ENCODE measurements at places on chromosomes 13 and 19.

DNA sequence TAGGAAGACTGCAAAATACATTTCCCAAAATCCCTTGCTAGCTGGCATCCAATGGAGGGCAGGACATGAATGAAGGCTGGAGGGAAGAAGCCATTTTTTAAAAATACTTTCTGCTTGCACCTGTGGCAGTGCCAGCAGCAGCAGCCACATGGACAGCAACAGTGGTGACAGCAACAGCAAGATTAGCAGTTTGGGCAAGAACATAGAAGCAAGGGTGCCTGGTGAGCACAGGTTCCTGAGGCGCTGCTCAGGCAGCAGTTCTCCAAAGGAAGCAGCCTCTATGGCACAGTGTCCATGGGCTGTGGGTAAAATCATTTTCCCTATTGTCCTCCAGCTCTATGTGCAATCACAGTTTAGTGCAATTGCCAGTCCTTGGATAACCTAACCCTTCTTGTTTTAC, 1.3 kb upstream of the FAM216B start:
- DNase-seq, result no peak

DNA sequence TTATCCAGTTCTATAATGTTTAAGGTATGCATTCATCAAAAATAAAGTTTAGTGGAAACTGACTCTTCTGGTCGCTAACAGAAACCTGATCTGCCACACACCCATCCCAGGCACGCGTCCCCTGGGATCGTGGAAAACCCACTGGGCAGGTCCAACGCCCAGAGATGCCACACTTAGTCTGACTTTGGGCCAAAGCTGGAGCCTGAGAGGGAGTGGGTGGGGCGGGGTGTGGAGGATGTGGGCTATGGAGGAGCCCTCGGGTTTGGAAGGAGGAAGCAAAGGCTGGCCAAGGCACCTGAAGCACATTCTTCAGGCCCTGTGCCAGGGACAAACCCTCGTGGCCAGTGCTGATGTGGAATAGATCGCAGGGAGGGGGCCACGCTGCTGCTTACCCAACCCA, 2.5 kb downstream of the IGFL1 start:
- DNase-seq, result no peak

DNA sequence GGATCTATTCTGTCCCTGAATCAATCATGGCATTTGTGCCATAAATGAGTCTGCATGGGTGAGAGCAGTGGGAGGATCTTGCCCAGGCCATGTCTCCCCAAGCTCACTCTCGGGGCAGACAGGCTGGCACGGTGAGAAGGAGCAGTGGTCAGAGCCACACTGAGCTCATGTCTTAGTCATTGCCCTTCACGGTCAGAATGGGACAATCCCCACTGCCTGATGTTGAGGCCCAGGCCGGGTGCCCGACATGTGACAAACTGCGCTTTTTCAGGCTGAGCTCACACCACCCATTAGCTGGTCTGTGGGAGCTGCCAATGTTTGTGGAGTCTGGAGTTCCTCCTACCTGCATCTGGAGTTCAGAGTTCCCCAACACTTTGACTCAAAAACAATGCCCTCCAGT, 481.9 kb downstream of the COG6 start:
- DNase-seq, result no peak

- DNase-seq, result no peak
Measured at GRCh38 chr19:17936379-17936778, 3.6 kb downstream of the CCDC124 start.

DNA sequence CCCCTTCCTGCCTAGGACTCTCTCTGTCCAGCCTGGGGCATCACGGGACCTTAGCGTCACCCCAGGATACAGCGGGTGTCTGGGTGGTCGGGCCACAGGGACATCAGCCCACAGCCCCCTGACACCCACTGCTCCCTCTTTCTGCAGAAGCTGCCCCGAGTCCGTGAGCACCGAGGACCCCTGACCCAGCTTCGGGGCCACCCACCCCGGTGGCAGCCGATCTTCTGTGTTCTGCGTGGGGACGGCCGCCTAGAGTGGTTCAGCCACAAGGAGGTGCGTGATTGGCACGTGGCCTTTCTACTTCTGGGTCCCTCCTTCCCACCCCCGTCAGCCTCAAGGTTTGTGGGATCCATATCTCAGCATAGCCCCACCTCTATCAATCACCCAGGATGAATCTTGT, 20.7 kb downstream of the PGLS start:
- no peak for DNase-seq

DNA sequence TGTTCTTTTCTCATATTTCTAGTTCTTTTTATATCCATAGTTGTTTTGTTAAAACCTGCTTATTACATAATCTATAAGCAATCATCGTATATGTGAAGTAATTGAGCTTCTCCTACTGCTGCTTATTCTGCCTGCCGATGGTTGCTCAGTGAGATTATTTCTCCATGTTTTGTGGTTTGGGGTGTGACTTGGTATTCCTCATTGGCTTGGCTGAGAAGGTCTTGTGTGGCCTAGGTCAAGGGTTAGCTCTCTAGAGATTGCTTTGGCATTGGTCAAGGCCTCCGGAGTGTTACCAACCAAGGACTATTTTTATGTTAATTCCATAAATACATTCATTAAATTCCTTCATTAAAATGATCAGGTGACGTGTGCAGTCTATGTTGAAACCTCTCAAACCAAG, 302.8 kb downstream of the MYO16 start:
- no peak for DNase-seq

DNA sequence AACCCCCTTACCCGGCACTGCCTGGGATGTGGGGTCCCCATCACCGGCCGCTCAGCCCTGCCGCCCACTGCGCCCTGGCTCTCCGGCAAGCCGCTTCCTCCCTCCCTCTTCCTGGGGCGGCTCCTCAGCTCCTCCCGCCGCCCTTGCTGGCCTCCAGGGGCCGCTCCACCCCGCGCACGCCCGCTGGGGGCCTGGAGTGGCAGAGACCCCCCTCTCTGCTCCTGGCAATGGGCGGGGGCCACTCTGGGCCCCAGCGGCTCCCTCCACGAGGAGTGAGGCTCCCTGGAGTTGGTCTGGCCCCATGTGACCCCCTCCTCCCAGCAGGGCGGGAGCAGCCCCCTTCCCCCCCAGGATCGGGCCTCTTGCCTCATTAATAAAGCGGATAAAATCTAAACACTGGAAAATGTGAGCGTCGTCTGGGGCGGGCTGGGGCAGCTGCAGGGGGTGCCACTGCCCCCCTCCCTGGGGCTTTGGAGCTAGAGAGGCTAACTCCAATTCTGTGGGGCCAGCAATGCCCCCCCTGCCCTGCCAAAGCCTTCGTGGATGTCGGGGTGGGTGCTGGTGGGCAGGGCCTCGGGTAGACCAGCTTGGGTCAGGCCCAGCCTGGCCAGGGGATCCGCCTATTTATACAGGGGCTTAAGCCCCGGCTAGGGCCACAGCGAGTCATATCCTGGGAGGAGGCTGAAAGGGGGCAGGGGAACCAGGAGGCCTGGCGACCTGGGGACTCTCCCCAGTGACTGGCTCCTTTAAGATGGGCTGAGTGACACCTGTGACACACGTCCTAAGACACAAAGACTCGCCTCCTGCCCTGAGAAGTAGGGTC, at the start of gene PTGER1:
Gene PTGER1, minus strand, starts transcription at position 104 of the 823 bp plus-strand sequence. CDS start 1,034 bp downstream, outside the sequence.
- no peak for DNase-seq

DNA sequence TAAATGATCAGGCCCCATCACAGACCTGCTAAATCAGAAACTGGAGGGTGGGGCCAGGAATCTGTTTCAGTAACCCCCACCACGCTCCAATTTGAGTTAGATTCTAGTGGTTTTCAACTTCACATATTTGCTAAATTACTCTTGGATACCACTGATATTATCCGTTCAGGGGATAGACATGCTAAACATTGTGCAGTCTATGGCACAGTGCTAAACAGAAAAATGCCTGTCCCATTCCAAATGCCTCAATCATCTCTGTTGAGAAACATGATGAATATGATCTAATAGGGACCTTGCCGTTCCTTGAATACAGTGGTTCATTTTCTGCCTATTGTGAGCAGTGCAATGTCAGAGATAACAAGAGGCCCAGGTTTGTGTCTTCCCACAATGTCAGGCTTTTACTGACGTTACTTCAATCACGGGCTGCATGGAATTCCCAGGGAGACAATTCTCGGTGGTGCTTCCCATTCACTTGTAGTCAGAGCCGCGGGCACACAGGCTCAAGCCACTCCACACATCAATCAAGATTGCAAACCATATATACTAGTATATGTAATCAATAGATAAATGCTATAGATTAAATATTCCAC, 52.7 kb downstream of the MYO16 start:
- DNase-seq, result no peak

GRCh38 chr19:38671654-38672053, 24.2 kb downstream of the ACTN4 start:
- no peak for DNase-seq

DNA sequence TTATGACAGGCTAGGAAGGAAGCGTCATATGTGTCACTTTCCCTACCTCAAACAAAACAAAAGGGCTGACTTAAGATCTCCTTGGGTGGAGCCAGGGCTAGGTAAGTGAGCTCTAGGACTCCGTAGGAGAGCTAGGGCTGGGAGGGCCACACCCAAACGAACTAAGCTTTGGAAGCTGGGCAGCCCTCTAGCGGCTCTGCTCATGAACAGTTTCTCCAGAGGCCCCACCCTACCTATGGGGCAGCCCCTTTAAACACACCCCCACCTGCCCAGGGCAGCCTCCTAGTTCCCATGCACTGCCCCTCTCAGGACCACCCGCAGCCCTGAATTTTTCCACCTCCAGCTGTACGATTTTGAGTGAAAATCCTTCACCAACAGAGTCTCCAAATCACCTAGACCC, 3.5 kb downstream of the PEG3 start:
- no peak for DNase-seq

GRCh38 chr13:67377919-67378318, 147.8 kb upstream of the PCDH9 start:
- DNase-seq, result no peak

- peak; percentile 49 for DNase-seq
Measured at GRCh38 chr13:74026753-74027152, 107.5 kb downstream of the KLF12 start.

- no peak for DNase-seq
Measured at GRCh38 chr13:87536499-87536898, 134.7 kb upstream of the SLITRK5 start.

DNA sequence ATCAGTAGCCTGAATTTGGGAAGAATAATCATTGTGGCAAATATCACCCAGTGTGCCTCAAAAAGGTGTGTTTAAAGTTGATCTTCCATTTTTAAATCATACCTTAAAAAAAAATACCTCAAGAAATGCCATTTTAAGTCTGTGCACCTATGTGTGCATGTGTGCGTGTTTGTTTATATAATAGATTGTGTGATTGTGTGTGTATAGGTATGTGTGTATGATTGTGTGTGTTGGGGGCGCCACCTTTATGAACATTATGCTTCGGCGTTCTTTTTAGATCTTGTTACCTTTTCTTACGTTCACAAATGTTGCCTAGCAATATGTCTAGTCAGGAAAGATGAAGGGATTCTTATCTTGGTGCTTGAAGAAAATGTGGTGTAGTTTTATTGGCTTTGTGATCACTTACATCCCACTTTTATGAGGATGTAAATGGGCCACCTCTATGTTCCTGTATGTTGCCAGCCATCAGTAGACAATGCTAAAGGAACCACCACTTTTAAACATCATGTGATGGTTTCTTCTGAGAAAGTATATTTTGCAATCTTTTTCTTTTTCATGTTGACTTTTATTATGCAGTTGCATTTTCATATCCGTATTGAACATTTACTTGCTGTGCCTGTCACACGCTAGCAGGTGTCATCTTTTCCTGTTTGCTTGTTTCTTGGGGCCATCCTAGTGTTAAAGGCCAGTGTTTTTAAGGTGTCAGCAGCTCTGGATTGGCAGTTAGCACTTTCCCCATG, 2.2 kb upstream of the IRS2 start:
- no peak for DNase-seq

- DNase-seq, result no peak
Measured at GRCh38 chr13:41554626-41555386, 97.5 kb downstream of the RGCC start.

- DNase-seq, result no peak
Measured at GRCh38 chr19:4816202-4816949, 15.1 kb downstream of the TICAM1 start.

GRCh38 chr19:34995551-34995950, 4.6 kb upstream of the GRAMD1A start:
- DNase-seq, result no peak

DNA sequence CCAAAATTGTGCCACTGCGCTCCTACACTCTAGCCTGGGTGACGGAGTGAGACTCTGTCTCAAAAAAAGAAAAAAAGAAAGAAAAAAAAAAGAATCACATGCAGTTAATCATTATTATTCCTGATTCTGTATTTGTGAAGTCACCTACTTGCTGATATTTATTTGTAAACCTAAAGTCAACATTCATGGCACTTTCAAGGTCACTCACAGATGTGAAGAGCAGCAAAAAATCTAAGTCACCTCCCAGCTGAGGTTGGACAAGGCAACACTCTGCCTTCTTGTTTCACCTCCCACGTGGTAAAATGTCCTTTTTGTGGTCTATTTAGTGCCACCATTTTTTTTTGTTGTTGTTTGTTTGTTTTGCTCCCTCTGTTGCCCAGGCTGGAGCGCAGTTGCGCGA, 26.5 kb downstream of the WDR88 start:
- DNase-seq, result no peak

GRCh38 chr13:33257841-33258807, 27.4 kb downstream of the STARD13 start:
- no peak for DNase-seq

DNA sequence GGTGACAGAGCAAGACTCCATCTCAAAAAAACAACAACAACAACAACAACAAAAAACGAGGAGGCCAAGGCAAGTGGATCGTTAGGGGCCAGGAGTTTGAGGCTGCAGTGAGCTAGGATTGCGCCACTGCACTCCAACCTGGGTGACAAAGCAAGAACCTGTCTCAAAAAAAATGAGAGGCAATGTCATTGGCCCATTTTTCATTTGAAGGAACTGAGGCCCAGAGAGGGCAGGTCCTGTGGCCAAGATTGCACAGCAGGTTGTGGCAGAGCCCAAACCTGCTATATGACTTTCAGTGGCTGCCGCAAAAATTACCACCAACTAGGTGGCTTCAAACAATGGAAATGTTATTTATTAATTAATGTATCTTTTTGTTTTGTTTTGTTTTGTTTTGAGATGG, 5.5 kb downstream of the PIK3R2 start:
- DNase-seq, result no peak

GRCh38 chr13:83877651-83878355, 4.5 kb downstream of the SLITRK1 start:
- no peak for DNase-seq

GRCh38 chr13:98054301-98054700, 88.6 kb upstream of the FARP1 start:
- no peak for DNase-seq

- no peak for DNase-seq
Measured at GRCh38 chr13:24225930-24226329, 65.4 kb downstream of the SPATA13 start.

DNA sequence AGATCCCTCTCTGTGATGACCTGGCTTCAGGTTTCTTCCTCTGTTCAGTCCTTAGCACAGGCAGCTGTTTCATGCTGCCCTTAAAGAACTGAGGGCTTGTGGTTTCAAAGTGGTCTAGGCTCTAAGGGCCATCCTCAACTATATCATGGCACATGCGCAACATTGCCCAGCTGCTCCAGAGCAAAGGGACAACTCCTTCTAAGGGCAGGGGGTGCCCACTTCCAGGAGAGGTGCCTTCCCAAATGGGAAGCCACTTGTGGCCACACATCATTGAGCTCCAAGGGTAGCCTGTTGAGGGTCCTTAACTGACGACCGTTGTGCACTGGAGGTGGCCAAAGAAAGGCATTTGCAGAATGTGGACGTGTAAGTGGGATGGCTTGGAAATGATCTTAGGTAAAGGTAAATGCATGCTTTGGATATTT, 7.3 kb downstream of the GPR183 start:
- DNase-seq, result no peak

- no peak for DNase-seq
Measured at GRCh38 chr13:29050719-29051118, 230.6 kb downstream of the MTUS2 start.

Measured in stimulated activated CD8-positive, alpha-beta memory T cell treated with anti-CD3 and anti-CD28 coated beads, Interleukin-2, amount 100 ng/mL, for 1 hour (primary cell).